ENCODE measurements at places on chromosomes 5 and 9. TPM values are rescaled to one million over a fixed set of nuclear protein-coding genes. Genes with fewer than 3 reads are reported as not detected.

The NEK6 gene
- total RNA-seq, result 41.1 TPM

The SLC34A3 gene
- not detected for total RNA-seq

The HBEGF gene
- 13.1 TPM for total RNA-seq

The NDUFB6 gene
- 45.1 TPM for total RNA-seq

The SH3TC2 gene
- total RNA-seq, result 1.3 TPM

DNA sequence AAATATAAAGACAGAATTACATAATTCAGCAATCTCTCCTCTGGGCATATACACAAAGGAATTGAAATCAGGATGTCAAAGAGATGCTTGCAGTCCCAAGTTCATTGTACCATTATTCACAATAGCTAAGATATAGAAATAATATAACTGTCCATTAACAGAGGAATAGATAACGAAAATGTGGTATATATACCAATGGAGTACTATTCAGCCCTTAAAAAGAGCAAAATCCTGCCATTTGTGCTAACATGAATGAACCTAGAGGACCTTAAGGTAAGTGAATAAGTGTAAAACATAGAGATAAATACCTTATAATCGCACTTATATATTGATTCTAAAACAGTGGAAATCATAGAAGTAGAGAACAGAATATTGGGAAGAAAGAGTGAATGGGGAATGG lies 7.0 kb downstream of the ST8SIA4 start:
- no peak for DNase-seq

DNA sequence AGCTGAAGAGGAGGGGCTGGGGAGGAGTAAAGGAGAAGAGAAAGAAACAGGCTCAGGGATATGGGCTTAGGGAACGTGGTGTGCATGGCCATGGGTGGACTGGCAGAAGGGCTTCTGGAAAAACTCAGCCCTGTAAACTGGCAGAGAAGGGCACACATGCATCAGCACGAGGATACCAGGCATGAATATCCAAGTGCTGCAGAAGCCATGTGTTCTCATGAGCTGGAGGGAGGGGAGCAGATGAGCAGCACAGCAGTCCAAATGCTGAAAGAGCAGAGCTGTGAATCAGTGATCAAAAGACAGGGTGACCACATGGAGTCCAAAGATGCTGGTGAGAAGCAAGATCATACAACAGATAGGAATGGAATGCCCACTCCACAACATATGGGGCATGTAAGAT lies 72.3 kb downstream of the SEMA5A start:
- no peak for DNase-seq

GRCh38 chr9:17090041-17090440 lies 44.8 kb upstream of the CNTLN start:
- no peak for DNase-seq

DNA sequence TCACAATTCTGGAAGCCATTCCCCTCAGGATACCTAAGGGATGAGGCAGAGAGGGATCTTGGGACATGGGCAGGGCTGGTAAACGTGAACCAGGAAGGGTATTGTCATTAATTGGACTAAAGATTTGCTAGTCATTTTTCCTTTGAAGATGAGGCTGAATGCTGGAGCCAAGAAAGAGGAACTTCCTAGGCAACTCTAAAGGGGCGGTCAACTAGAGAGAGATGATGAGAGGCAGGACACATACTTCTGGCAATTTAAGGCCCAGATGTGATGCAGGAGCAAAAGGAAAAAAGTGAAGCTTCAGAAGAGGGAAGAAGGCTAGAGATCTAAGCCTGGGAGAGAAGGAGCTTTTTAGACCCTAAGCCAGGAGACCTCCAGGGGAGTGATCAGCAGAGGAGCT lies 5.6 kb downstream of the GBA2 start:
- no peak for DNase-seq

GRCh38 chr9:134627417-134628353 lies 13.9 kb upstream of the COL5A1 start:
- DNase-seq, result no peak

DNA sequence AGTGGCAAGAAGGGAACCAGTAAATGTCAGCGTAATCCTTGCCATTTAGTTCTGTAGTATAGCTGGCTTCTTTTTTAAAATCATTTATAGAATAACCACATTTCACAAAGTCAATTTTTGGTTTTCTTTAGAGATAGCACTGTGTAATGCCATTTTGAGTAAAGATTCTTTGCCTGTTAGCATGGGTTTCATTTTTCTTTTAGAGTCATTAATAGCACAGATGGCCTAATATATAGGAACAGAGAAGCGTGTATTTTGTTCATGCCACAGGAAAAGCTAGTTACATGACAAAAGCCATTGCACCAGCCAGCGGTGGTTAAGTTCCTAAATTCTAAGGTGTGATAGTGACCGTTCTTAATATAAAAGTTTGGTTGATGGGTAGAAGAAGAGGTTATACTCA lies 1363.9 kb downstream of the MAT2B start:
- no peak for DNase-seq
